ENCODE measurements at places on chromosomes 7 and 10.

- DNase-seq, result no peak
Observed at GRCh38 chr7:98520356-98520951, 96.6 kb upstream of the NPTX2 start.

GRCh38 chr7:45566386-45566785 is 7.8 kb upstream of the ADCY1 start:
- DNase-seq, result no peak

DNA sequence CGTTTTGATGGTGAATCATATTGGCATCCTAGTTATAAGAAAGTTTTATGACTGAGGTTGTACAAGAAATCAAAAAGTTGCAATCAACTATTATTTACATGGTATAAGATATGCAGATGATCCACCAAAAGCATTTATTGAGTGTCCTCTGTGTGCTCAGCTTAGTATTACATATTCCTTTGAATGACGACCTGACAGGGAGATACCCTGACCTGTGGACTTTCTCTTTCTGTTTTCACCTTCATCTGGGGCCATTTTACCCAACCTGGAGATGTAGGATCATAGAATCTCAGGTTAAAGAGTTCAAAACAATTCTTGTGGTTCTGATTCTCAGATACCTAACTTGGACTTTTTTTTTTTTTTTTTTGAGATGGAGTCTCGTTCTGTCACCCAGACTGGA is 269.1 kb upstream of the SORCS1 start:
- no peak for DNase-seq

DNA sequence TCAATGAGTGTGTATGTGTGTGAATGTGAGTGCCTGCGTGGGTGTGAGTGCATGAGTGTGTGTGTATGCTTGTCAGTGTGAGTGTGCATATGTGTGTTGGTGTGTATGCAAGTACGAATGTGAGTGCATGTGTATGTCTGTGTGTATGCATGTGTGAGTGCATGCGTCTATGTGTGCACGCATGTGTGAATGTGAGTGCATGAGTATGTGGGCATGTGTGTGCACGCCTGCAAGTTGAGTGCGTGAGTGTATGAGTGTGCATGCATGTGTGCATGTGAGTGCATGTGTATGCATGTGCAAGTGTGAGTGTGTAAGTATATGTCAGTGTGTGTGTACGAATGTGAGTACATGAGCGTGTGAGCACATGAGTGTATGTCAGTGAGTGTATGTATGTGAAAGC is 399.6 kb downstream of the PLXNA4 start:
- DNase-seq, result no peak
